ENCODE measurements at places on chromosomes 2 and 18.
A peak's percentile ranks its signal among the peaks of the same experiment; 100 is the strongest.

DNA sequence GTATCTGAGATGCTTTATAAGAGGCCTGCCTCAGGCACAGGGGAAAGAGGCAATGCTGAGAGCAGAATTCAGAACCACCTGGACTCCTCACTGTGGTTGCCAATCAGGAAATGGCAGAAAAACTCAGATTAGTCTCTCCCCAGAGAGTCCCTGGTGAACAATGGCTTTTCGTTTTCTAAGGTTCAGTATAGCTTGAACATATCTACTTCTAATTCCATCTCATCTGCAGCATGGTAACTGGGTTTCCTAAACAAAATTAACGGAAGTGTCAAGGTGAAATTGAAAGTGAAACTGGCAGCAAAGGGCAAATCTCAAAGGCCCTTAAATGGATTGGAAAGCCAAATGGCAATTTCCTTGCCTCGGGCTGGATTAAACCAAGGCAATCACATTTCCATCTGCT is 480.2 kb upstream of the ACVR2A start:
- DNase-seq: no peak

- no peak for DNase-seq
Measured at GRCh38 chr2:110114831-110115255, 779 bp downstream of the MALL start.

DNA sequence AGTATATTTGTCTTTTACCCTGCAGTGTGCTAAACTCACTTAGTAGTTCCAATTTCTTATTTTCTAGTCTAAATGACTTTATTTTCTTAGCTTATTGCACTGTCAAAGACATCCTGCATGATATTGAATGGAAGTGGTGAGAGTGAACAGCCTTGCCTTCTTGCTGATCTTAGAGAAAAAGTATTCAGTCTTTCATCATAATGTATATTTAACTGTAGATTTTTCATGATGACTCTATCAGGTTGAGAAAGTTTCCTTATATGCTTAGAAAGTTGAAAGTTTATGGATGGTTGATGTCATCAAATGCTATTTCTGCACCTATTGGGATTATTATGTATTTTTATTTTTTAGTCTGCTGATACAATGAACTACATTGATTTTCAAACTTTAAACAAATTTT is 21.3 kb upstream of the COL3A1 start:
- no peak for DNase-seq

DNA sequence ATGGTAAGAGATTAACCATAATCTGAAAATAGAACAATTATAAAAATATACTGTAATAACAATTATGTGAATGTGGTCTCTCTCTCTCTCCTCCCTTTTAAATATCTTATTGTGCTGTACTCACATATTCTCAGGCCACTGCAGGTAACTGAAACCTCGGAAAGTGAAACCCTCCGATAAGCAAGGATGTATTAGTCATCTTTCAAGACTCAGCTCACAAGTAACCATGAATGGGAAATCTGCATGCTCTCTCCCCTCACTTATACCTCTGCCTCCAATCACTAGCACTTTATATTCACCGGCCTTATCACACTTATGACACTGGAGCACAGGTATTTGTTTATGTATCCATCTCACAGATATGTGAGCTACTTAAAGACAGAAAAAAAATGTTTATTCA is 139.7 kb downstream of the LRP2 start:
- no peak for DNase-seq

DNA sequence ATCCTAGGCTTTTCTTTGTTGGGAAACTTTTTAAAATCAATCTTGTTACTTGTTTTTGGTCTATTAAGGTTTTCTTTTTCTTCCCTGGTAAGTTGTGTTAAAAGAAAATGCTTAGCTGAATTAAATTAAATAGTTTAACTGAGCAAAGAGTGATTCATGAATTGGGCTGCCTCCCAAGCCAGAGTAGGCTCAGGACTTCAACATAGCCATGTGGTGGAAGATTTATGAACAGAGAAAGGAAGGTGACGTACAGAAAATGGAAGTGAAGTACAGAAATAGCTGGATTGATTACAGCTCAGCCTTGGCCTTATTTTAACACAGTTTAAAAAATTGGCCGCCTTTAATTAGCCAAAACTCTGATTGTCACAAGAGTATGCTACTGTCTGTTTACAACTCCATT is 27.9 kb upstream of the GALNT5 start:
- DNase-seq: no peak

DNA sequence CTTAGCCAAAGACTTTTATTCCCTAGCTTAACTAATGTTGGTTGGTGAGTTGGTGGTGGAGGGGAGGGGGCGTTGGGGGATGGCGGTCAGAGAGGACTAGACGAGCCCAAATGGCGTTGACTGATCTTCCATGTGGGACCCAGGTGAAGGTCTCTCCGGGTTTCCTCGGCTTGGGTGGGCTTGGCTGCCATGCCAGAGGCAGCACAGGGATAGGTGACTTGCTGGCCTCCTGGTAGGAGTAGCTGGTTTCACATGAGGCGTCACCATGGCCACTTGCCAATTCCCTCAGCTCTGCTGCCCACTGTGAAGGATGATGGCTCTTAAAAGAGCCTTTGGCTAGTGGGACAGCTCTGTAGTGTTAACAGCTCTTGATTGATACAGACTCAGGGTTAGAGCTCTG is 1337.0 kb upstream of the FAM98A start:
- no peak for DNase-seq

DNA sequence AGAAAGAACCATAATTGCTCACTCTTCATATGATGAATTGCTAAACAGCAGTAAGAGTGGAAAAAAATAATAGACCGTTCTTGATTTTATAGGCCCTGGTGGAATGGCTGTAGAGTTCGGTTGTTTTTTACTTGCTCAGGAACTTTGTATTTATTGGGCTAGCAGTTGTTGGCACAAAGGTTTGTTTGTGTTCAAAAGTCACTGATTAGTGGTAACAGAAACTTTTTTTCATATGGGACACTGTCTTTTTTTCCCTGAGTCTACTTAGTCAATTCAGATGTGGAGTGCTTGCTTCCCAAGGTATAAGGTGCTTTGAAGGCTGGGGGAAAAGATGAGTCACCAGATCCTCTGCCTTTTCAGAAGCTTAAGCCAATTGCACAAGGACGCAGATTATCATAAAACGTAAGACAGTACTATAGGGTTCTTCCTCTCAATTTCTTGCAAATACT is 25.8 kb downstream of the PHLPP1 start:
- DNase-seq: no peak

DNA sequence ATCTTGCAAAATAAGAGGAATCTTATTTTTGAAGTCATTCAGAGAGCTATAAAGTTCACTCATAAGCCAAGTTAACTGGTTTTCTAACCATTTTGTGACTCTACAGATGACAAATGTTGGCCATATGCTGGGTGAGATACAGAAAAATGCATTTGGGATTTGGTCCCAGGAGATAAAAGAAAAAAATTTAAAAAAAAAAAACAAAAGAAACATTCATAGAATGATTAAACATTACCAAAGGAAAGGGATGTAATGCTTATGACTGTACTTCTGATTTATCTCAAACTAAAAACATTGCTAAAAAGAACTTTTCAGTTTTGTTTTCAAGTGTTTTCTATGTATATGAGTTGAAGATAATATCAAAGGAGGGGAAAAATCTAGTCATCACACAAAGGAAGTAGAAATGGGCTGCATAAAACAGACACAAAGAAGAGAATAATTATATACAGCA is 43.1 kb downstream of the PELI1 start:
- no peak for DNase-seq

- no peak for DNase-seq
Measured at GRCh38 chr2:54310311-54310710, 54.3 kb upstream of the TSPYL6 start.

GRCh38 chr2:6627316-6627715 is 238.4 kb downstream of the CMPK2 start:
- DNase-seq: no peak

- DNase-seq: no peak
Measured at GRCh38 chr2:150230004-150230403, 257.5 kb downstream of the RND3 start.

DNA sequence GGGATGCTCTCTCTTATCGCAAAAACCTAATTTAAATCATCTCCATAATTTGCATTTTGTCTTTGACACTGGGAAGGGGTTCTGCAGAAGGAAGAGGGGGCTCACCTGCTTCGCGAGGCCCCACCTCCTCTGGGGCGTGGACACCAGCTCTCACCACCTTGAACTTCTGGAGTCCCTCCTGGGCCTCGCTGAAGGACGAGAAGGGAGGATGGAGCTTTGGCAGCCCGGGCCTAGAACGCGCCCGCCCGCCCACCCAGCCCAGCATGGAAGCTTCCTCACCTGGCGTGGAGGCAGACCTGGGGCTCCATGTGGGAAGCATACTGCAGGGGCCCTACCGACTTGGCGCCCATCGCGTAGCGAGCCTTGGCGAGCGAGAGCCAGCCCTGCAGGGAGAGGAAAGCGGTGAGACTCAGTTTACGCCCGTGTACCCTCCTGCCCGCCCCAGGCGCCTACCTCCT is 1.1 kb upstream of the IMP4 start:
- DNase-seq: peak; percentile 73

Measured in activated effector memory CD4-positive, alpha-beta T cell treated with anti-CD3 and anti-CD28 coated beads, Interleukin-2, amount 50 U/mL, for 16 hours (primary cell).